ENCODE measurements at places on chromosomes 6 and 20.

DNA sequence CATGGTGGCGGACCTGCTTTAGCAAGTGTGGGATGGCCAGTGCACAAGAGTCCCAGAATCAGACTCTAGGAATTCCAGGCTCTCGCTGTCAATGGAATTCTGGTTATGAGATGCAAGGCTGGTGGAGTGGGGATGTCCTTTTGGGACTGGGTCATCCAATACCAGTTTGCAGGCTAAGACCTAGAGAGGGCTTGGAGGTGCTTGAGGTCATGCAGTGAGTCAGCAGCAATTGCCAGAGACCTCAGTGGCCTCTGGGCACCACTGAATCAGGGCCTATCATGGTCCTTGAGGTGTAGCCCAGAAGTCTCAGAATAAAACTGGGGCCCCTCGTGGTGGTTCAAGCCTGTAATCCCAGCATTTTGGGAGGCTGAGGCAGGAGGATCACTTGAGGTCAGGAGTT, 1.4 kb upstream of the SCRT2 start:
- DNase-seq: no peak

DNA sequence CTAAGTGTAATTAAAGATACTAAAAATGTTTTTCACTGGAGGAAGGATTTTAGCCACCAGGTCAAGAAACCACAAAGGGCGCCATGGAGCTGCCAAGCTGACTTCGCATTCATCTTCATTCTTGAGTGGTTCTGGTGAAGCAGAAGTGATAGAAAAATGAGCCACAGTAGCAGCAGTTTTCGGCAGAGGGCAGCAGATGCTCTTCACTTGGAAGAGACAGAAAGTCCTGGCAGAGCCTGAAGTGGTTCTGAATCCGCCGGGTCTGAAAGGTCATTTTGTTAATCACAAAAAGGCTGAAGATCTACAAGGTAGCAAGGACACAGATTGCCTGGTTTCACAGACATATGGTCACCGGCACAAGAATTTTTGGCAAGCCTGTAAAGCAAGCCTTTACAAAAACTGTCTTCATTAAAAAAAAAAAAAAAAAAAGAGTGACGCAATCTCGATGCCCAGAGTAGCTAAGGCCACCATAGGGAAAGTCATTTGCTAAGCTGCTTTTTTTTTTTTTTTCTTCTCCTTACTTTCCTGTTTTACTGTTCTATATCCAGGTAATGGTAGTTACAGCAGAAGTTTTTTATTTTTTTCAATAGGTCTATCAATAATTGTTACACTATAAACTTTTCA, 345.1 kb upstream of the AGPAT4 start:
- DNase-seq: no peak

- DNase-seq: no peak
These were observed 6.6 kb downstream of the TM9SF4 start for GRCh38 chr20:32116079-32116521.

DNA sequence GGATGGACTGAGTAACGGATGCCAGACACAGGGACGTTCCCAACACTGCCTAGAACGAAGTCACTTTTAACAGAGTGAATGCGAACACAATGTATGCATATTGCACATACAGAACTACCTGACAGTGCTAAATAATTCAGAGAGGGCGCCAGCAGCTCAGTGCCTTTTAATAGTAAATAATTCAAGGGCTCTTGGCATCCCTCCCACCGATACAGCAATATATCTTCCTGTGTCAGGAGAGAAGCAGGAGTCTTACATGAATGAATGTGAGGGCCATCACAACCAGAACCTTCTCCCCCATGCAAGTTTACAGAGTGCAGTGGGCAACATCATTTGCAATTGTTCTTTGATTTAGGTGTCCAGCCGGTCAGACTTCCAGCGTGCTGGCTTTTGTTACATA, 88.4 kb upstream of the KCNG1 start:
- DNase-seq: no peak

GRCh38 chr20:63102721-63103375, 96.1 kb upstream of the BHLHE23 start:
- peak; percentile 84 for DNase-seq

GRCh38 chr6:109360791-109361190, 21.5 kb downstream of the CD164 start:
- no peak for DNase-seq

GRCh38 chr20:3797592-3798372, 1.7 kb downstream of the CDC25B start:
- no peak for DNase-seq

GRCh38 chr6:96649926-96650325, 87.0 kb downstream of the FHL5 start:
- no peak for DNase-seq

- DNase-seq: no peak
These were observed 157.8 kb downstream of the MYO6 start for GRCh38 chr6:75906871-75907270.

- no peak for DNase-seq
These were observed 618.9 kb downstream of the HACE1 start for GRCh38 chr6:104240865-104241264.

GRCh38 chr6:118869894-118870589, 23.9 kb upstream of the ASF1A start:
- DNase-seq: no peak

DNA sequence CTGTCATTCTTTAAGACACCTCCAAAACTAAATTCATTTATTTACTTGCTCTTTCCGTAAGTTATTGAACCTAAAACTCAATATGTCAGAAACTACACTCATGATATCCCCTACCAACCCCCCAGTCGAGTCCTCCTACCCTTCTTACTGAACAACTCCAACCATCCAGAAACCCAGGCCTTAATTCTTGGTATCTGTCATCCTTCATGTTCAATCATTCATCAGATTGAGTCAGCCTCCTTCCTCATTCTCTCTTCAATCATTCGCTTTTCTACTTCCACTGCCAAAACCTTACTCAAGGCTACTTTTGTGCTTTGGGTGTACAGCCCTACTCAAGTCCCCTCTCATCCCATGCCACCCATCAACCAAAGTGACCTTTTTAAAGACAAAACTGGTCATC, 95.7 kb downstream of the SMLR1 start:
- no peak for DNase-seq

- no peak for DNase-seq
These were observed 97.4 kb downstream of the PLCB4 start for GRCh38 chr20:9166153-9166780.

- no peak for DNase-seq
These were observed 118.2 kb upstream of the PRSS16 start for GRCh38 chr6:27129095-27129815.

DNA sequence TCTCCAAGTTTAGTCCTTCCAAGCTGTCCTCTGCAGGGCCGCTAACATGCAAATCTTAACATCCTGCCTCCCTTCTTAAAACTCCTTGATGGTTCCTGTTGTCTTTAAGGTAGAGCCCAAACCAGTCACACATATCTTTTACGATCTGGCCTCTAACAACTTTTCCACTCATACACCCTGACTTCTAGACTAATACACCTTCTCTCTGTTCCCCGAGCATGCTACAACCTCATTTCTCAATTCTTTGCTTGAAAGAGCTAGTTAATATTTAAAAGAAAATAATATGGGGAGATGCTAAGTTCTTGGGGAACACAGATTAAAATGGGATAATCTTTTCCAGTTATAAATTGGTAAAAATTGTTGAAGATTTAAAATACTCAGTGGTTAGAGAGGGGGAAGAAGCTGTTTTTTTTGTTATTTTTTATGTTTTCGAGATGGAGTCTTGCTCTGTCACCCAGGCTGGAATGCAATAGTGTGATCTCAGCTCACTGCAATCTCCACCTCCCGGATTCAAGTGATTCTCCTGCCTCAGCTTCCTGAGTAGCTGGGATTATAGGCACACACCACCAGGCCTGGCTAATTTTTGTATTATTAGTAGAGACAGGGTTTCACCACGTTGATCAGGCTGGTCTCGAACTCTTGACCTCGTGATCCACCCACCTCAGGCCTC, 250.7 kb downstream of the MAFB start:
- no peak for DNase-seq

DNA sequence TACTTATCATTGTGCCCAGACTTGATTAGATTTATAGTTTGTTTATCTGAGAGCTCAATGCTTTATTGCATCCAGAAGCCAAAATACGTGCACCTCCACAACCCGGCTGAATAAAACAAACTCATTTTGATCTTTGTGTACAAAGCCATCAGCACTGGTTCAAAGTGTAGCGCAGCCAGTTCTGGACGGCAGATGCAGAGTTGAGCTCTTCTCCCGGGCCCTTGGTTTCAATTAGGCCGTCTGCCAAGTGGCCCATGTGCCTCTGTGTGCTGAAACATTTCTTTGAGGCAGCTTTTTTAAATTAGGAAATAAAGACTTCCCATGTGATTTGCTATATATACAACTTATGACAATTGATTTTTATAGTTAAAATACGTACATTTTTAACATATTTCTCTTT, 96.2 kb upstream of the RSPO3 start:
- no peak for DNase-seq

- no peak for DNase-seq
These were observed 136.0 kb upstream of the TOP1 start for GRCh38 chr20:40892642-40893041.

DNA sequence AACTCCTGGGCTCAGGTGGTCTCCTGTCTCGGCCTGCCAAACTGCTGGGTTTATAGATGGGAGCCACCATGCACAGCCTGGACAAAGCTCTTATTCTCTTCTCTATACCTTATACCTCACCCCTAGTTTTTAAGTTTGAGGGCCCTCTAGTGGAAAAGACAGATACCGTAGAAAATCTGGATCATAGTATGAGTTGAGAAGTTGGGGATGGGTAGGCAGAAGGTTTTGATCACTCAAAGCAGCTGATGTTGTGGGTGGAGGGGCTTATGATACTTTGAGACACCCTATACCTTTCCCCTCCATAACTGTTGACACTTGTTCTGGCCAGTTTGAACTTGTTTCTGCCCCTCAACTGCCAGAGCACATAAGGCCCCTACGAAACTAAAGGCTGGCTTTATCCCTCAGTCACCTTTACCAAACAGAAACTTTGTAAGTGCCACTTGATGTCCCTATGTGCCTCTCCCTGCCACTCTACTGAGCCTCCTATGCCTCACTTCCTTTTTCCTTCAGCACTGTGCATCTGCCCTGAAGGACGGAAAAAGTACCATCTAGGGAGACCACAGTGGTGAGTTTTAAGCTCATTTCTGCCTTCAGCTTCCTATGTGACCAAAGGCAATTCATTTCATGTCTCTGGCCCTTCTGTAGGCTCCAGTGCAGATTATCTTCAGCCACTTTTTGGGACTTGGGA, 28.6 kb downstream of the RALY start:
- no peak for DNase-seq

- DNase-seq: no peak
These were observed 124.5 kb downstream of the ANKRD60 start for GRCh38 chr20:58103961-58104360.

GRCh38 chr6:93550551-93551276, 131.4 kb upstream of the EPHA7 start:
- no peak for DNase-seq

GRCh38 chr6:143692696-143693095, 14.9 kb downstream of the PHACTR2 start:
- DNase-seq: no peak

DNA sequence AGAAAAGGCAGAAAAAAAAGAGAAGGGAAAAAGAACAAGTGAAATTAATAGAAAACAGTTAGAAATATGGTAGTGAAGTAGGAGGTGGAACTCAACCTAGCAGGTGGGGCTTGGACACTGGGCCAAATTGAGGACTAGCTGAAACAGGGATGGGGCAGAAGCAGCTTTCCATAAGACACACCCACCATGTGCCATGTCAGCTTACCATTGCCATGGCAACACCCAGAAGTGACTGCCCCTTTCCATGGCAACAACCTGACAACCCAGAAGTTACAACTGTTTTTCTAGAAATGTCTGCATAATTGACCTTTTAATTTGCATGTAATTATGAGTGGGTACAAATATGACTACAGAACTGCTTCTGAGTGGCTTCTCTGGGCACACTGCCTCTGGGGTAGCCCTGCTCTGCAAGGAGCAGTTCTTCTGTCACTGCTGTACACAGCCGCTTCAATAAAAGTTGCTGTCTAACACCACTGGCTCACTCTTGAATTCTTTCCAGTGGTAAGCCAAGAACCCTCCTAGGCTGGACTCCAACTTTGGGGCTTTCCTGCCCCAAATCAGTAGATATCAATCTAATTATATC, 35.9 kb upstream of the SLC24A3 start:
- no peak for DNase-seq

DNA sequence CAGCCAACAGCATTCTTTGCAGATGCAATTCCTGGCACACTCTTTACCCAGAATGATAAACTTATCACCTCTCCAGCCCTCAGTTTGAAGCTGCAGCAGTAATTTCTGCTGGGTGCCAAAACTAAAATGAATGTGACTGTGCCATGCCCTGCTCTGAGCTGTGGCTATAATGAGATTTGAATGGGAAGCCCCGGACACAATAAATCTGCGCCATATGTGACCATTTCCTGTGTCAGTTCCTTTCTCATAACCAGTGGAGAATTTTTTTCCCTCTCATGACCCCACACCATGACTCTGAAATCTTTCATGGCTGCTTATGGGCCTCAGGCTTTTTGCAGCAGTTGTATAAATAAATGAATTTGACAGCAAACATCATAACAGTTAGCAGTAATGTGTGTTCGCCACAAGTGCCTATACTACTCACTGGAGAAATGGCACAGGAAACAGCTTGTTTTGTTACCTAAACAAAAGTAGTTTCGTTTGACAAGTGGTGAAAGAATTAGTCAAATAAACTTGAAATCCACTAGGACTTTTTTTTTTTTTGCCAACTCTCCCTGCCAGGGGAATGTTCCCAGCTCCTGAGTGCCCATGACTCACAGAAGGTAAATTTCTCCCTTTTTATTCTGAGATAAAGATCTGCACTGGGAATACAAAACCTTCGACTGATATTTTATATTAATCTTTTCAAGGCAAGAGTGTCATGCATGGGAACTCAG, 408.4 kb downstream of the PKHD1 start:
- DNase-seq: no peak

DNA sequence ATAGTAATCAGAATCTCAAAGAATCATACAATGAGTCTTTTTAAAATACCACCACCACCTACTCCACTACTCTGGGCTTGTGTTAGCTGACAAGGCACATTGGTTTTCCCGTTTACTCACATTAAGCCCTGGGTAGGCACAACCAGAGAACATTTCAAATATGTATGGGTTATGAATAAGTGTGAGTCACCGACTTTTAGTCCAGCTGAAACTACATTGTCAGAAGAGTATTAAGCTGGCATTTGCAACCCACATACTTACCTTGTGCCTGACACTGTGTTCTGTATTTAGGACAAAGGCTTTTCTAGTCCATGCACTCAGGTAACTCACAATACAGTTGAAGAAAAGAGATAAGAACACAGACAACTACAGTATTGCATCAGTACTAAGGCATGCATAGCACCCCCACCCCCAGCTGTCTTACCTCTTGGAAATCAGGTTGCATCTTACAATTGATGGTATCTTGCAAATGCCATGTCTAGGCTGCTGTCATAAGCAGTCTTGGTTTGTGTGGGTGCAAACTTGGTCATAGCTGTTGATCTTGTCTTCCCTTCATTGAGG, 40.3 kb upstream of the AHI1 start:
- DNase-seq: peak; percentile 99

GRCh38 chr6:137879299-137879698, 12.2 kb downstream of the TNFAIP3 start:
- no peak for DNase-seq

- DNase-seq: no peak
These were observed 16.9 kb upstream of the SLC22A23 start for GRCh38 chr6:3473773-3474172.

Data from T-helper 2 cell (primary cell).